ENCODE measurements at places on chromosomes 12 and 14.

DNA sequence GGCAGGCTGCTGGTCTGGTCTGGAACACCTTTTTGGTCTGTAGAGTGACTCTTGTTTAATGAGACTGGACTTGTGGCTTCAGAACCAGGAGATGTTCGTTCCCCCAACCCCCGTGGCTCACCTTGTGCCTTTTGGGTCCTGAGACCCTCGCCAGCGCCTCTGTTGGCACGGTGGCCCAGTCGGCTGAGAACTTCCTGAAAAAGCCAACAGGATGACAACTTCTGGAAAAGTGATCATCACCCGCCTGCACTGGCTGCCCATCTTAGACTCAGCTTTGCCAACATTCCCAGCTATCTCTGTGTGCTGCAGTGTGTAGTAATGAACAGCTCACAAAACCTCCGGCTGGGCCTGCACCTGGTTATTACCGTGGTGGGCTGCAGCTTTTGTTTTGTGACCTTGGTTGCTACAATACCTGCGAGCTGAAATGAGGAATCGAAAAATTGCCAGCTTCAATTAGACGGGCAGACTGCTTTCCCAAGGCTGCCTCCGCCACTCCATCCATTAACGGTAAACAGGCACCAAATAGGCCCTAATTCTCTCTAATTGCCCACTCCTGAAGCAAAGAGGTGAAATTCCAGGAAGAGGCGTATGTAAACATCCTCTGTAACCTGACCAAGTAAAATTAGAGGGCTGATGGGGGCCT is 16.0 kb downstream of the MEG3 start:
- DNase-seq: no peak

GRCh38 chr12:76375470-76375869 is 27.3 kb upstream of the BBS10 start:
- no peak for DNase-seq

GRCh38 chr14:51392416-51392815 is 152.4 kb downstream of the TMX1 start:
- no peak for DNase-seq

DNA sequence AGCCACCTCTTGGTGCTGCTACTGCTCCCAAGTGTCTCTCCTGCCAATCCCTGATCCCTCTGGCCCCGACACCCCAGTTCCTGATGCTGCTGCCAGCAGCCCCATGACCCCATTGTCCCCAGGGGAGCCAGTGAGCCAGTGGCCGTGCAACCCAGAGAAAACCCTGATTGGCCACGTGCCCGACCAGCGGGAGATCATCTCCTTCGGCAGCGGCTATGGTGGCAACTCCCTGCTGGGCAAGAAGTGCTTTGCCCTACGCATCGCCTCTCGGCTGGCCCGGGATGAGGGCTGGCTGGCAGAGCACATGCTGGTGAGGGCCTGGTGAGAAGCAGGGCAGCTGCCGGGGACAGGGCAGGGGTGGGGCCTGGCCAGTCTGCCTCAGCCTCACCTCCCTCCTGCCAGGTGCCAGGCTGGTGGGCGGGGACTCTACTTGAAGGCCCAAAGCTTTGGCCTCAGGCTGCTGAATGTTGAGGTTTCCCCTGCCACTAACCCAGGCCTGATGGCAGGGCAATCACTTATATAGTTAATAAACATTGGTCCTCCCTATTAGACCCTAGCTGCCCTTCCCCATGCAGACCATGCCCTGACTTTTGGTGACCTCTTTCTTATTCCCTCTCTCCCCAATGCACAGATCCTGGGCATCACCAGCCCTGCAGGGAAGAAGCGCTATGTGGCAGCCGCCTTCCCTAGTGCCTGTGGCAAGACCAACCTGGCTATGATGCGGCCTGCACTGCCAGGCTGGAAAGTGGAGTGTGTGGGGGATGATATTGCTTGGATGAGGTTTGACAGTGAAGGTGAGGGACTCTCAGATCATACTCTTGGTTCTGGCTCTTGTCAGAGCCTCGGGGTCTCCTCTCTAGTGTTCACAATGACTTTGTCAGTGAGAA is 5.1 kb downstream of the PCK2 start:
- DNase-seq: no peak

GRCh38 chr12:27076468-27076867 is 5.9 kb downstream of the C12orf71 start:
- DNase-seq: no peak

GRCh38 chr14:57831981-57832380 is 33.9 kb downstream of the SLC35F4 start:
- DNase-seq: no peak

DNA sequence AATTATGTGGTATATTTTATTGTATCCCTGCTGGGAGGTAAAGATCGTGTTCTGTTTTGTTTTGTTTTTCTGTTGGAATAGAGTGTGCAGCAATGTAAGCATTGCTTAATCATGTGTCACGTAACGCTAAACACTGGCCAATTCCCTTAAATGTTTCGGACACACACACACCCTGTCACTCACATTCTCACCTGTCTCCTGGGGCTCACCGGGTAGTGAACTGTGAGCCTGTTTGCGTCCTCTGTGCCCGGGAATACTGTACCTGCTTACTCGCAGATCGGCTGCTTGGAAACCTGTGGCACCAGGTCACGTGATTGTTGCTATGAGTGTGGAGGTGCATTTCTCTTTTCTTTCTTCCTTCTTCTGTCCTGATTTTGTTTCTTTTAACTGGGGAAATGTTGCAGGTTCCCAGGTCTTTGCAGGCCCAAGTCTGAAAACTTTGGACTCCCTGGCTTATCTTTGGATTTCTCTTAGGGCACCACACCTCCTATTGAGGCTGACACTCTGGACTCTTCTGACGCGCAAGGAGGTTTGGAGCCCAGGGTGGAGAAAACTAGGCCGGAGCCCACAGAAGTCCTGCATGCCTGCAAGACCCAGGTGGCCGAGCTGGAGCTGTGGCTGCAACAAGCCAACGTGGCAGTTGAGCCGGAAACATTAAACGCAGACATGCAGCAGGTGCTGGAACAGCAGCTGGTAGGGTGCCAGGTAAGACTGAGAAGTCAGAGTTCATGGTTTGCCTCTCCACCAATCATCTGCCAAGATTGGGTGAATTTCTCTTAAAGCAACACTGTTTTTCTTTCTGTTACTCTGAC is 181.1 kb downstream of the ESR2 start:
- DNase-seq: no peak

GRCh38 chr14:64400829-64401459 is 12.8 kb downstream of the MTHFD1 start:
- no peak for DNase-seq

DNA sequence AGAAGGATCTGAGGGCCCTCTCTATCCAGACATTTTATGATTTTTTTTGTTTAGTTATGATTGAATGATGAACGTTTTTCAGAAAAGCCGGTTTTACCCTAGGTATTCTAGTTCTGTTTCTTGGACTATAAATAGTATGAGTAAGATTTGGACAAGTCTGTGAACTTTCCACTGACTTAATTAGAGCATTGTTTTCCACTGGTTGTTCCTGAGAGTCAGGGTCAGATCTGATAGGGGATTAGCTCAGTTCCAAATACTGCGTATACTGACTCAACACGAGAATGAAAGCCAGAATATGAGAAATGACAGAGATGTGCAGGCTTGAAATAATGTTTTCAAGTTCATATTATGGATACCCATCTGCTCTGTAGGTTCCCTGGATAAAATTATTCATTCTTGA is 361.6 kb downstream of the AEBP2 start:
- DNase-seq: no peak

- DNase-seq: no peak
These were observed 131.9 kb downstream of the SMOC1 start for GRCh38 chr14:70011098-70011497.

DNA sequence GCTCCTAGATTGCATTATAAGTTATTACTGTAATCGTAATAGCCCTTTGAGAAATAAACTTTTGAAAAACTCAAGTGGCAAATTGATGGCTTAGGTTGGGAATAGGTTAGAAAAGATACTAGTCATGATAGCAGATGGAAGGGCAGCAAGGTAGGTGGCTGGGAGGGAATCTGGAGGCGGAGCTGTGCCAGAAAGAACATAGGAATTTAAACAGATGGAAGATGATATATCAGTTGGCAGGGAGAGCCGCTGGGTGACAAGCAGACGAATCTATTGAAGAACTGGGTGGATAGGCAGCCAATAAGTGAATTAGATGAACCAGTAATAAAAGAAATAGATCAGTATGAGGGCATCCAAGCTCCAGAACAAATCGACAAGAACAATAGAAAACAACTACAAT is 142.1 kb downstream of the CNTN1 start:
- DNase-seq: no peak

DNA sequence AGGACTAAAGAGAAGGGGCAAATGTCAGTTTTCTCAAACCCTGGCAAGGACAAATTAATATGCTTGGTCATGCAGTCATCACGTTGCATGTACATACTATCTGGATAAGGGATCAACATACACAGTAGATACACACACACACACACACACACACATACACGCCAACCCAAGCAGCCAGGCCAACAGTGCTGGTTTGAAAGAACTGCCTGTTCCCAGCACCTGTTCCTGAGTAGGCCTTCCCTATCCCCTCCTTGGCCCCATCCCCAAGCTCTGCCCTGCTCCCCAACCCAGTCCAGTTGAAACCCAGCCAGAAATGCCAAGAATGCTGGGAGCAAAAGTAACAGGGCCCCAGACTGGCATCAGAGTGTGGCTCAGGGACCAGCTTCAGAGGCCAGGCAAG is 4.4 kb downstream of the ITGA7 start:
- DNase-seq: no peak

Data from activated gamma-delta T cell treated with Interleukin-2 at 50 U/mL for 16 hours (primary cell).